ENCODE measurements at places on chromosomes 13 and 19. TPM values are rescaled to one million over a fixed set of nuclear protein-coding genes. Genes with fewer than 3 reads are reported as not detected.

Gene SIGLEC12
- not detected for total RNA-seq

Gene C19orf53
- 40.6 TPM for total RNA-seq

Gene FFAR2
- total RNA-seq, result not detected

Gene ETV2
- 0.23 TPM for total RNA-seq

Gene INAFM1
- 6.6 TPM for total RNA-seq

Gene IGFL2
- not detected for total RNA-seq
